ENCODE measurements at places on chromosomes 4 and X.

GRCh38 chrX:154602766-154603437 is 16.2 kb downstream of the CTAG1B start:
- DNase-seq, result no peak

DNA sequence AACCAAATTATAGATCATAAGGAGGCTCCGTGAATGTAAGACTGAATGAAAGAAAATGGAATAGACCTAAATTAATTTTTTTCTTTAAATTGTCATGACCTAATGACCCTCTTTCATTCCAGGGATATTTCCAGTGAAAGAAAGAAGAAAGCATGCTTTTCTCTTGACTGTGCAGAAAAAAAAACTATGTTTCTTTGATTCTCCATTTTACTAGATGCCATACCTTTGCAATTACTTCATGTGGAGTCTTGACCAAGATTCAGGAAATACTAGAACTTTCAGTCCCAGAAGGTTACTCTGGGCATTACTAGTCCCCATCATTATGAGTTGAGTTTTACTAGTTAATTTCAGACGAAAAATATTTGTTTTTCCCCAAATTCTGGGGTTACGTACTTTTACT is 6.4 kb upstream of the COMMD8 start:
- DNase-seq, result no peak

- DNase-seq, result no peak
These were observed 4.3 kb upstream of the MID1IP1 start for GRCh38 chrX:38796946-38797345.

- no peak for DNase-seq
These were observed 48.3 kb downstream of the CD99L2 start for GRCh38 chrX:150849996-150850720.

DNA sequence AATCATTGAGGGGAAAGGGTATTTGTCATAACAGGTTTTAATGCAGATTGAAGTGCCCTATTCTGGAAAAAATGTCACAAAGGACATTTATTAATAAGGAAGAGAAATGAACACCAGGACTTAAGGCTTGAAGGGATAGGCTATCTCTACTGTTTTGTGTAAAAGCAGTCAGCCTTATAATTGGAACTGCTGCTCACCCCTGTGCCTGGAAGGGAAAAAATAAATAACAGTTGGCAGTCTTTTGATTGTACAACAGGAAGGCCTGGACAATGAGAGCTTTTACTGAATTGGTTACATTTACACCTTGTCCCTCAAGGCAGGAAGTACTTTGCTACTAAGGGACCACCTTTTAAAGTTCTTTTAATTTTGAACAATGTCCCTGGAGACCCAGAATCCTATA is 17.8 kb upstream of the MAGED4 start:
- DNase-seq, result no peak

GRCh38 chr4:185849664-185850550 is 37.9 kb upstream of the SORBS2 start:
- DNase-seq, result no peak

DNA sequence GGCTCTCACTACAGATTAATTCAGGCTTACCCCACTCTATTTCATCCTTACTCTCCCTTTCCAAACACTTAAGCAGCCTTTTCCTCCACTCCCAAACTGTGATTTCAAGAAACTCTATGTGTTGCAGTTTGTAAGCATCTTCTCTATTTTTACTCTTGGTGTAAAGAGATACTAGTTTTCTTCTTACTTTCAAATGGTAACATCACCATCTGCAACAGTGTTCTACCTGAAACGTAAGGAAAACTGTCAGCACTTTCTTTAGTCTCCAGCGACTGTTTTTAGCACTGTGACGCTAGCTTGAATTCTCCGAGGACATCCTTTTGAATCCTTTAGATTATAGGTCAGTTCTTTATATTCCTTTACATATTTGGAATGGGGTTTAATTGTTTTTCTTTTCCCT is 335.2 kb downstream of the PDGFC start:
- DNase-seq, result no peak

- no peak for DNase-seq
These were observed 95.7 kb upstream of the MAOA start for GRCh38 chrX:43560247-43560946.

GRCh38 chr4:170736710-170737109 is 647.0 kb upstream of the AADAT start:
- no peak for DNase-seq

GRCh38 chr4:109994415-109994827 is 81.7 kb downstream of the EGF start:
- DNase-seq, result no peak

DNA sequence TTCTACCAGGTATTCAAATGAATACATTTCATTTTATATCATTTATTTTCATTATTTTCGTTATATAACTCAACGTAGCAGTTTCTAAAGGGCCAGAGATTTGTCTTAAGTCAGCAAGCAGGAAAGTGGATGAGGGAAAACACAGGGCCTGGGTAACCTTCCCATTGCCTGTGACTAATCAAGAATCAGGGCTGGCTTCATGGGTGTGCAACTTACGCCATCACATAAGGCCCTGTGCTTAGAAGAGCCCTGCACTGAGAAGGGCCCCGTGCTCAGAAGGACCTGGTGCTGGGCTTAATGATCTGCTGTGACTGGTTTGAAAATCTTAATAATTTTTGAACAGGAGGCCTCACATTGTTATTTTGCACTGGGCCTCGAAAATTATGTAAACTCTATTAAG is 65.4 kb upstream of the FAM9C start:
- DNase-seq, result peak; percentile 27

GRCh38 chr4:17232566-17233253 is 279.2 kb downstream of the QDPR start:
- DNase-seq, result peak; percentile 81

DNA sequence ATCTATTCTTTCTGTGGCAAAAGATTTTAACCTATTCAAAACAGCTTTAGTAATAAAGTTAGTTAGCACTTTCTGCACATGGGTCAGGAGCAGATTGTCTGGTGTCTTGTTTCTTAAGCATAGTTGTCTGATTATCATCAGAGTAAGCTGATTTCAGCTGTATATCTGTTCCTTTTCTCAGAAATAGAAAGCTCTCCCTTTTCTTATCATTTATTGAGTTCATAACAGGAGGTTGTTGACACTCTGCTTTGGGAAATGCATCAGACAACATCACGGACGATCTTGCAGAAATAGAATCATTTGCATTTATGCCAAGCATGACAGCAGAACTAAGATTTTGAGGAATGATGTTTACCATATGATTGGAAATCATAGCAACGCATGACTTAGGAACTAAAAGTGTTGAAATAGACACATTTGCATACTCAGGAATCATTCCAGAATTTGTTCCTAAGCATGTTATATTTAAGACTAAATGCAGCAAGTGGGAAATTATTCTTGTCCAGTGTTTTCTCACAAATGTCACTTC is 66.7 kb downstream of the RBMX2 start:
- no peak for DNase-seq

GRCh38 chrX:131907488-131908314 is 115.4 kb upstream of the STK26 start:
- DNase-seq, result no peak

DNA sequence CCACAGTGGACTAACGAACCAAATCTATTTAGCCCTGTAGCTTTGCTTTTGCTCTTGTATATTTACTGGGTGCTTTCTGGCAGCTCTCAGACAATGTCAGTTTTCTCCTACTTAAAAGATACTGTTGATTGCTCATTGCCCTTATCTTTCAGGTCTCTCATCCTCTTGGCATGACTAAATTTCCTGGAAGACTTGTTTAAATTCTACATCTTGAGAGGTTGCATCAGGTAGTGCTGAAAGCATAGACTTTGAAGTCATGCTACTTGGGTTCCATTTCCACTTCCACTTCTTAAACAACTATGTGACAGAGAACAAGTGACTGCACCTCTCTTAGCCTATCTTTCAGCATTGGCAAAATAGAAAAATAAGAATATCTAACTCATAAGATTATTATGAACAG is 8.4 kb downstream of the TDO2 start:
- DNase-seq, result peak; percentile 77

- DNase-seq, result no peak
These were observed 193.1 kb upstream of the GPC4 start for GRCh38 chrX:133608406-133608805.

- no peak for DNase-seq
These were observed 500.8 kb upstream of the PABPC4L start for GRCh38 chr4:134702374-134702773.

GRCh38 chrX:12383196-12383595 is 244.9 kb downstream of the FRMPD4 start:
- no peak for DNase-seq

DNA sequence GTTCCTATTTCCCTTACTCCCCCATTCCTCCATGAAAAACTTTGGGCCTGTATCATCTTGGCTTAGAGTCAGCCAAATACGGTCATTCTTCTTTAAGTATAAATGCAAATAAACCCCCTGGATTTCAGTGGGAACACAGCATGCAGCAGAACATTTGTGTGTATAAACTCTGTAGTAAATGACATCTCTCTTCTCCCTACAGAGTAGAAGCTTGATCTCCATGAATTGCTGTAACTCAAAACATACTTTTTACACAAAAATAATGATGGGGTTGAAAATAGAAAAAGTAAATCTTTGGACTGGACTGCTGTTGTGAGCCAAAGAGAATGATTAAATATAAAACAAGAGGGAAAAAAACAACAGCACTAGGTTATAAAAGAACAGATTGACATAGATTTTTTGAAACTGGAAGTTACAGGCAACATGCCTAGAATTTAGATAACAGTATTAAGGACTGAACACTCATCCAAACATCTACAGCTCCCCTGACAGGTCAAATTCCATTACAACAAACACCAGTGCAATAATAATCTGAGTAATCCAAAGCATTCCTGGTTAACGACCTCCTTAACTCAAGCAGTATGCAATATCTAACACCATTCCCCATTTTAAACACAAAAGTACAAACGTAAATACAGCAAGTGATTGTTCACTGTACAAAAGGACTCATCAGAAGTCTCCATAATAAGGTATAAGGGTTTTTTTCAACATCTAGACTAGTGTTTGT is 30.7 kb downstream of the TSPAN5 start:
- peak; percentile 77 for DNase-seq

GRCh38 chr4:25441519-25442117 is 64.6 kb downstream of the ANAPC4 start:
- peak; percentile 54 for DNase-seq

GRCh38 chrX:47927212-47927611 is 76.6 kb downstream of the ZNF182 start:
- DNase-seq, result no peak

DNA sequence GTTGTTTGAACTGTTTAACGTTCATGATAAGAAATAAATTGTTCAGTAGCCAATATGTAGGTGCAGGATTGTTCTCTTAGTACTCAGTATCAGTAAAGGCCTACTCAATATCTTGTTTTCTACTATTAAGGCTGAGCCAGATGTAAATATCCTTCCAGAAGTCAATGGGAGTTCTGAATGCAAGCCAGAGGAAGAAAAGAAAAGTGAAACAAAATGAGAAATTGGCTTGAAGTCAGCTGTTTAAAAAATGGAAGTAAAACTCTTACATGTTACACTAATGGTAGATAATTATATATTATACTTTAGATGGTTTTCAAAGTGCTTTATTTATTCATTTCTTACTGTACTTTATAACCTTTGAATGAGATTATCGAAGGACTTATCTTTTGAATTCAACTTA is 1417.9 kb downstream of the ADGRL3 start:
- DNase-seq, result no peak

DNA sequence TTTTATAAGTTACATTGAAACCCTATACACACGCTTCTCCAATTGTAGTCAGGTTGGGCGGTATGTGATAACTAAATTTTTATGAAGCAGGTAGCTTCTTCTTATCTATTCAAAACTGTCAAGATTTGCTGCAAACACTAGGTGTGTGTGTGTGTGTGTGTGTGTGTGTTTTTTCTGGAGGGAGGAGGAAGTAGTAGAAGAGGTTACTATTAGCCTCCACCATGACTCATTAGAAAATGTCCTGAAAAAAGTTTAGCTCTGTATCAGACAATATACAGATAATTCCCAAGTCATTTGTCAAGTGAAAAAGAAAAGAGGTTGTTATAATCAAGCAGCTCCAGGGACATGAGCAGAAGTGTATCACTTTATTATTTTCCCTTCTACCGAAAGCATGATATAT is 33.9 kb downstream of the PCDH7 start:
- peak; percentile 53 for DNase-seq

DNA sequence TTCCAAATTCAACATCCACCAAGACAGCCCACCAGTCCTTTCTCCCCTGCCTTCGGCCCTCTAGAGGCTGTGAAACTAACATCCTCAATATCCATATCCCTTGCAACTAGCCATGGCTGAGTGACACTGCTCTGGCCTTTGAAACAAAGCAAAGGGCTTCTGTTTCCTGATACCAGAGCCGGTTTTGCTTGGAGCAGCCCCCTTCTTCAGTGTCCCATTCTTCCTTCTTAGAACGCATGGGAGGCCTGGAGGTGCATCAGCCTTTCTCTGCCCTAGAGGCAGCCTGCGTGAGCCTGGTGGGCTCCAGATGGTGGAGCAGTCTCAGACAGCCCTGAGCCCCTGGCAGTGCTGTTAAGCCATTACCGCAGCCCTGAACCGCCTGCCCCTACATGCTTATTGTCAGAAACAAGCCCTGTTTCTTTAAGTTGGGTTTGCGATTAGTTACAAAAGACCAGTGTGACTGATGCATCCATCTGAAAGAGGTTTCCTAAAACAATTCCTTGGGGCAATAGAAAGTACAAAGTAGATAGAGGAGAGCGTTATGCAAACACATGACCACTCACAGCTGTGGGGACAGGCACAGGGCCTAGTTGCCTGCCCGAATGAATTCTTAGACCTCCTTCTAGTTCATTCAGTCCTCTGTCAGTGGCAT is 74.1 kb downstream of the EVC start:
- no peak for DNase-seq

DNA sequence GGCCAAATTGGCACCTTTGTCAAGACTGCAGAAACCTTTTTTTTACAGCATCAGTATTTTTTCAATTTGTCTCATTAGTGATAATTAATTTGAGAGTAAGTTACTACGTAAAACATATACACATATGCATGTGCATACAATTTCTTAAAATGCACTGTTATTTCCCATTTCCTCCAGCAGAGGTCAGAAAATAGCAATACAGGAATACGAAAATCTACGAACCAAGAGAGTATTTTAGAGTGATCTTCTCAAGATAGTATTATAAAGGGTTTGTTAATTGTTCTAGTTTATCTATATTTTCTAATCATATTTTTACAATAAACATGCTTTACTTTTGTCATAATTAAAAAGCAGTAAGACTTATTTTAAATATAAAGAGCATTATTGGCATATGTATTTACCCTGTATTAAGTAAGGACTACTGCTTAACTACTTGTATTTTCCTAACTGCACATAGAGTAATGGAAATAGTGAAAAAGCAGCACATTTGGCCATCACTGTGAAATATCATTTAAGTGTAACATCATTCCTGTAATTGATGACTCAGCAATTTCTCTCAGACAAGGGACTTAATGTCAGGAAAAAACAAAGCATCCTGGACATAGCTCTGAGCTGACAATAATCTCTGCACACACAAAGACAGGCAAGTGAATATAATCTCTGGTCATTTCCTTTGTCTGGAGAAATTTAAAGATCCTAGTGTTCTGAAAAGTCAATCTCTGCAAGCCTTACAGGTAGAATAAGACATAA is 45.6 kb downstream of the MAOB start:
- DNase-seq, result no peak

GRCh38 chrX:53116101-53116500 is 22.2 kb downstream of the KANTR start:
- DNase-seq, result no peak

- no peak for DNase-seq
These were observed 13.3 kb downstream of the PPARGC1A start for GRCh38 chr4:23876418-23877089.

Measured in NCI-H226 (cell line).